Muscle of leg (tissue), 16 donors: ENCODE measurements at places on chromosomes 3 and 15. TPM values are rescaled to one million over a fixed set of nuclear protein-coding genes. Genes with fewer than 3 reads are reported as not detected.
A peak's percentile ranks its signal among the peaks of the same experiment; 100 is the strongest.

BFSP2 gene
- not detected for total RNA-seq

DNA sequence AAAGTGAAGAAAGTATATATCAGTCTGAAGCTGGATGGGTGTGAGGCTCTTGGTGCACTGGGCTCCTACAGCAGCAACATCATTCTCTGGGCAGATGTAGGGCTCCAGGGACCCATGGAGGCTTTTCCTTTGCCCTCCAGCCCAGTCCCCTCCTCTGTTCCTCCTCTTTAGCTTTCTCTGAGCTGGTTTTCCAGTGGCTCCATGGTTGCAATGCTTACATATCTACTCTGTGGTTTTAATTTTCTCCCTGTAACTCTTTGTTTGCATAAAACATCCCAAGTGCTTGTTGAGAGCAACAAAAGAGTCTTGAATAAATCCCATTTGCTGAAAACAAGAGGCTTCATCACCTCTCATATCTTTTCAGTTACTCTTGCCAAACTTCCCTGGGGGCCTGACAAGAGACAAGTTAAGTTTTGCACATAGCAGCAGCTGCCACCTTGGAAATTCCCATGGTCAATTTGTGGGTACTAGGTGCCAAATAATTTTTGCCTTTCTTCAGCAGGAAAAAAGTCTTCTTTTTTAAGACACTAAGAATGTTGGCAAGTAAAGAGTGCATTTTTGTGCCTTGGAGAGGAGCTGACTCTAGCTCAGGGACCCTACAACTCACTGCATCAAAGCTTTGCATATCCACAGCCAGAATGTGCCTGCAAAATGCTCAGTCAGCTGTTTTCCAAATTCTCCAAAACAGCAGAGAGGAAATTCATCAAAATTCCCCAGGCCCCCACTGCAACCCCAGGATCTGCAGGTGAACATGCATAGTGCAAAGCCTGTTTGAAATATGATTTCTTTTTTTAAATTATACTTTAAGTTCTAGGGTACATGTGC is 41.9 kb downstream of the COLQ start:
- DNase-seq: no peak

CDV3 gene
- 116 TPM for total RNA-seq

DNA sequence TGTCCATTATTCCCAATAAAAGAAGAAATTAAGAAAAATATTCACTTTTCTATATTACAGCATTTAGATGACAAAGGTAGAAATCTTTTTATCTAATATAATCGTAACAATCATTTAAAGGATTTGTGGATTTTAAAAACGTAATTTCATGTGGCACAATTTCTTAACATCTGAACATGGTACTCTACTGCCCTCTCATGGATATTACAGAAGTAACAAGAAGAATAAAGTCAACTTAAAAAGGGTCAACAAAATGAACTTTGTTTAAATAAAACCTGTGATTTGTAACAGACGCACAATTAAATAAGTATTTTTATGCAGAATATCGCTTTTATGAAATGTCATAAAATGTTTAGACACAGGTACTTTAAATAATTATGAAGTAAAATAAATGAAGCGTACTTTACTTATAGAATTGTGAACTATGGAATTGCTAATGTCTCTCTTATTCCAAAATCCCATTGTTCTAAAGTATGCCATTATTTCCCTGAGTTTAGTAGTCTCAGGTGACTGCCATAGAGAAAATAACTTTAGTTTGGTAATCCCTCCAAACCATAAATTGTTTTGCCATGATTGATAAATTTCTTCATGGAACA is 366.8 kb upstream of the ZNF385D start:
- DNase-seq: peak; percentile 75

IL20RB gene
- 0.84 TPM for total RNA-seq

- DNase-seq: no peak
These were observed 123.6 kb downstream of the RPL22L1 start for GRCh38 chr3:170746175-170746942.

GHSR gene
- total RNA-seq: not detected

TUSC7 gene
- total RNA-seq: not detected

GRCh38 chr3:183492849-183493179 is 62.7 kb downstream of the KLHL6 start:
- DNase-seq: no peak

- DNase-seq: no peak
These were observed 134.7 kb downstream of the PEX5L start for GRCh38 chr3:179902061-179902460.

DNA sequence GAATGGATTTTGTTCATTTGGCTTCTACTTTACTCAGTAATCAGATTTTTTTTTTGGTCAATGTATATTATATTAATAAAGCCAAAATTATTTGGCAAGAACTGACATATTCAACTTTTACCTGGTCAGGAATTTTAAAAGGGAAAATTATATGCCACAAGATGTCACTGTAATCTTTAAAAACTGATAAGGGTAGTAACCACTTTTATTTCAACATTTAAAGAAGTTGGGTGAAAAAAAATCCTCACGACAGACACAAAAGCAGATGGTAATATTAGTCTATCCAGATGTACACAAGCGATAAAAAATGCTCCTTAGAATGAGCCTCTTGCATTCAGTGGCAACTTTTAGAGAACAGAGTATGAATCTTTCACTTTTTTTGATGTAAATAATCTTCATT is 101.9 kb downstream of the SERPINI1 start:
- peak; percentile 51 for DNase-seq

RLBP1 gene
- not detected for total RNA-seq
